Camera-type eye (tissue), 1 donor: ENCODE measurements at places on chromosomes 2 and 18. TPM values are rescaled to one million over a fixed set of nuclear protein-coding genes. Genes with fewer than 3 reads are reported as not detected.

CHST9 gene
- total RNA-seq, result 3.8 TPM

OBSL1 gene
- total RNA-seq, result 149 TPM

MC4R gene
- 1.2 TPM for total RNA-seq

TEKT4 gene
- 0.22 TPM for total RNA-seq

NEB gene
- 208 TPM for total RNA-seq

RGPD3 gene
- 1.3 TPM for total RNA-seq

RAB17 gene
- 0.99 TPM for total RNA-seq

SULT1C4 gene
- total RNA-seq, result 39.4 TPM

TGFA gene
- total RNA-seq, result 3.4 TPM

PID1 gene
- total RNA-seq, result 31.1 TPM

PLB1 gene
- total RNA-seq, result 4.1 TPM

KCNE4 gene
- 17.8 TPM for total RNA-seq

CFAP65 gene
- total RNA-seq, result not detected

LHCGR gene
- 8.3 TPM for total RNA-seq

RBM44 gene
- total RNA-seq, result 2.6 TPM

EFHD1 gene
- 5.9 TPM for total RNA-seq

TXNDC2 gene
- total RNA-seq, result not detected

TUBA4B gene
- not detected for total RNA-seq

DOK6 gene
- 43.5 TPM for total RNA-seq

NXPH2 gene
- total RNA-seq, result 9.1 TPM

ATP6V1B1 gene
- 24.9 TPM for total RNA-seq

PIKFYVE gene
- total RNA-seq, result 59.4 TPM

EML4 gene
- total RNA-seq, result 155 TPM

OSR1 gene
- 12.0 TPM for total RNA-seq

SP100 gene
- total RNA-seq, result 27.7 TPM

ARHGAP15 gene
- total RNA-seq, result 20.8 TPM

TUBB8B gene
- total RNA-seq, result not detected

C2orf15 gene
- 3.6 TPM for total RNA-seq

STPG4 gene
- not detected for total RNA-seq

COBLL1 gene
- 92.7 TPM for total RNA-seq

HOXD13 gene
- total RNA-seq, result not detected

EVX2 gene
- not detected for total RNA-seq

LDLRAD4 gene
- total RNA-seq, result 83.4 TPM

GKN2 gene
- not detected for total RNA-seq

DSC1 gene
- total RNA-seq, result 1.8 TPM

SETBP1 gene
- 52.0 TPM for total RNA-seq
